Left ventricle myocardium inferior (tissue), 1 donor: ENCODE measurements at places on chromosomes 11 and 22.
A peak's percentile ranks its signal among the peaks of the same experiment; 100 is the strongest.

DNA sequence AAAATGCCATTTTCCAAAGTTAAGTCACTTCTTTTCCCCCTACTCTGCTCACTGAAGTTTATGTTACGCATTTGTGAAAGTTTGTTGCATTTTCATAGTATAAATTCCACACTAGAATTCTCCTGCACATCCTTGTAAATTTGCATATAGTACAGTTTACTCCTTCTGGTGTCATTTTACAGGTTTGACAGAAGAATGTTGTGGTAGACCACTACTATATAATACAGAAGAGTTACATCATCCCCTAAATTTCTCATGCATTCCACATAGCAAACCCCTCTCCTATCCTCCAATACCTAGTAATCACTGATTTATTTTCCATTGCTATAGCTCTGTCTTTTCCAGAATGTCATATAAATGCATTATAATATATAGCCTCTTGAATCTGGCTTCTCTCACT, 64.5 kb downstream of the CCDC73 start:
- H3K36me3 ChIP-seq, result no peaks in the 10 kb centered on the region
- H3K27me3 ChIP-seq, result no peaks in the 10 kb centered on the region
- no peak overlapping the region for H3K4me3 ChIP-seq

GRCh38 chr22:27228771-27229170, 571.4 kb downstream of the MIAT start:
- H3K4me3 ChIP-seq, result no peak overlapping the region
- H3K27ac ChIP-seq, result no peak overlapping the region
- DNase-seq, result no peak
- H3K4me1 ChIP-seq, result no peaks in the 10 kb centered on the region
- H3K36me3 ChIP-seq, result no peaks in the 10 kb centered on the region

- H3K27ac ChIP-seq, result peak overlapping the region; percentile 86
- no peaks in the 10 kb centered on the region for H3K27me3 ChIP-seq
- H3K4me3 ChIP-seq, result no peak overlapping the region
Measured at GRCh38 chr11:20110908-20111669, 49.2 kb downstream of the DBX1 start.

DNA sequence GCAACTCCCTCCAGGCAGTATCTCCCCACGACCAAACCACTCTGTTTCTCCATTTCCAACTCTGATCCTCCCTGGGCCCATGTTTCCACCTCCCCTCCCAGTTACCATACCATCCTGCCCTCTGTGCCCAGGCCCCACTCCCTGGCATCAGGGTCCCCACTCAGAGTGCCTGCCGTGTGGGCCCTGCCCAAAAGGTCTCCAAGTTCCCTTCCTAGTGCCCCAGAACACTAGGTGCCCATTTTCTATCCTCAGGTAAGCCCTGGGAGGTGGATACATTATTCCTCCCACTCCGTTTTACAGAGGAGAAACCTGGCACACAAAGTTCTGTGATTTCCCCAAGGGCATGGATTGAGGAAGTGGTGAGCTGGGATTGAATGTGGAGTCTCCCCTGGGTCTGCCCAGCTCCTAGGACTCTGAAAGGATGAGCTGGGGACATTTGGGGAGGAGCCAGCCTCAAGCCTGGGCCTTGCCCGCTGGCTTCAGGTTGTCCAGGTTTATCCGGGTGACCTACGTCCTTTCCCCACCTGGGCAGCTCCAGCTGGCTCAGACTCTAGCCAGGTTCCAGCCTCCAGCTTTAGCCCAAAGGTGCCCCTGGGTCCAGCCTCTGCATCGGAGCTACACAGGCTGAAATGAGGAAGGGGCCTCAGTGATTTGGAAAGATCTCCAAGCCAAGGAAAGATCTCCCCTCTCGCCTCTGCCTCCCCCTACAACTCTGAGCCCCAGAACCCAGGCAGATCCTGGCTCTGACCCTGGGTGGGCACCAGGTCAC, 2.2 kb upstream of the GSTT4 start:
- no peak overlapping the region for H3K4me3 ChIP-seq
- DNase-seq, result no peak
- H3K27me3 ChIP-seq, result no peaks in the 10 kb centered on the region
- peaks cover 34% of the 10 kb centered on the region for H3K4me1 ChIP-seq
- no peak overlapping the region for H3K27ac ChIP-seq

GRCh38 chr22:35435201-35435740, 35.3 kb downstream of the MCM5 start:
- no peak overlapping the region for H3K27ac ChIP-seq
- peaks cover 13% of the 10 kb centered on the region for H3K4me1 ChIP-seq
- H3K4me3 ChIP-seq, result no peak overlapping the region
- H3K36me3 ChIP-seq, result peaks cover 16% of the 10 kb centered on the region
- H3K27me3 ChIP-seq, result no peaks in the 10 kb centered on the region

DNA sequence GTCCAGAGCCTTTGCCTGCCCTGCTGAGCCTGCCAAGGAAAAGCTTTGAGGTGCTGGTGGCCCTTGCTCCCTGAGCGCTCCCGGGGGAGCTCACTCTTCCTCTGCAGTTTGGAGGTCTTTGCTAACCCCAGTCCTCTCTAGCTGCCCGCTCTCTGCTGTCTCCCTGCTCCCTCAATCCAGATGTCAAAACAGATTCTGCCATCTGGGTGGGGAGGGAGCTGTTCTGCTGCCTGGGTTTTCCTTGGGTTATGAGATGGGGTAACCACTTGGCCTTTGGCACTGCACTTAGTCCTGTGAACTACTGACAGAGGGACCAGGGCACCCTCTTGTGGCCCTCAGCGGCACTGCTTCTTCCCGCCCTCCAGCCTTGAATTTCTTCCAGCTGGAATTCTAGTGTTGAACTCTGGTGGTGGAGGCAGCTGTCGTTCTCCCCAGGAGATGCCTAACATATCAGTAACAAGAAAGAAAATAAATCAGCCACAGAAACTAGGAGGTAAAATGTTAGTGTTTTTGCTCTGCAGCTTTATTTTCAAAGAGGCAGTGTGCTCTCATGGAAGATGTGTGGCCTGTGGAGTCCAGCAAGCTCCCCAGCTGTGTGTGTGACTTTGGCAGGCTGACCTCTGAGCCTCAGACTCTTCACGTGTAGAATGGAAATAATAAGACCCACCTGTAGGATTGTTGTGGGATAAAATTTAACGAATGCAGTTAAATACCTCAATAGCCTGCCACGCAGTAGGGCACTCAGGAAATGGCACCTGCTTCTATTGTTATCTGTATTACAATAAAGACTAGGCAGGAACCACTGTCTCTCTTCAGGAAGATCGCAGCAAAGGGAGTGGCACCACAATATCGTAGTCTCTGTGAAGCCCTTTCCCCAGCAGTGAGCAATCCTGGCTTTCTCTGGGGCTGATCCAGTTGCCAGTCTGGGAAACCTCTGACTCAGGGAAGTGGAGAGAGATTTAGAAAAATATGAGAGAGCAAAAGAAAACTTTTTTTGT, 23.4 kb downstream of the ARFGAP2 start:
- no peak overlapping the region for H3K4me3 ChIP-seq
- peaks cover 5% of the 10 kb centered on the region for H3K36me3 ChIP-seq
- DNase-seq, result peak; percentile 81
- peak overlapping the region; percentile 20 for H3K27ac ChIP-seq
- no peaks in the 10 kb centered on the region for H3K27me3 ChIP-seq
- peaks cover 28% of the 10 kb centered on the region for H3K4me1 ChIP-seq

DNA sequence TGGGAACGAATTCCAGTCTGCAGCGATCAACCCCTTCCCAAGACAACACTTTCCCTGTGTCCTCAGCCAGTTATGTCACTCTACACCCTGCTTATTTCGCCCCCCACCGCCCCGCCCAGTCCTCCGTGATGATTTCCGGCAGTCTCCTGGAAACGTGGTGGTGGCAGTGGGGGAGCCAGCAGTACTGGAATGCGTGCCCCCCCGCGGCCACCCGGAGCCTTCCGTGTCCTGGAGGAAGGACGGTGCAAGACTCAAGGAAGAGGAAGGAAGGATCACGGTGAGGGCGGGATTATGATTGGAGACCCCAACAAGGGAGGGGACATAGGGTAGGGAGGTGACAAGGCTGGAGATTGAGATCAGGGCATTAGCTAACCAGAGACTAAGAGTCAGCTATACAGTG, 4.1 kb downstream of the ROBO3 start:
- DNase-seq, result no peak
- no peaks in the 10 kb centered on the region for H3K36me3 ChIP-seq
- peaks cover 50% of the 10 kb centered on the region for H3K4me1 ChIP-seq
- peaks cover 100% of the 10 kb centered on the region for H3K27me3 ChIP-seq

DNA sequence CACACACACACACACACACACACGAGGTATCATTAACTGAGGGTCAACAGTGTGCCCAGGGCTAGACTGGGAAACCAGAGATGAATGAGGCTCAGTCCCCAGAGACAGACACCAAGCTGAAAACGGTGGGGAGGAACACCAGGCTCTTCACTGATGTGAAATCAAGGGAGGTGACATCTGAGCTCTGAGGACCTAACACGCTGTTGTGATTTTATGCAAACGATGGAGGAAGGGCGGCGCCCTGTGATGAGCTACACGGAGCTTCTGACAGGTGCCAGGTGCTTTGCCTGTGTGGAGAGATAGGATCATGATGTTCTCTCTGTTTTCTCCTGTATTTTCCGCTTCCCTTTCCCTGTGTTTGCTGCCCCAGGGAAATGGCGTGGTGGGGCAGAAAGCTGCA, 6.5 kb upstream of the CYB5R3 start:
- H3K27ac ChIP-seq, result no peak overlapping the region
- H3K27me3 ChIP-seq, result no peaks in the 10 kb centered on the region
- H3K4me1 ChIP-seq, result no peaks in the 10 kb centered on the region
- DNase-seq, result no peak

GRCh38 chr11:128843198-128843785, 23.8 kb downstream of the KCNJ1 start:
- no peaks in the 10 kb centered on the region for H3K36me3 ChIP-seq
- H3K4me1 ChIP-seq, result peaks cover 16% of the 10 kb centered on the region
- H3K4me3 ChIP-seq, result no peak overlapping the region
- H3K27ac ChIP-seq, result peak overlapping the region; percentile 29

GRCh38 chr11:888310-889212, 22.0 kb downstream of the CHID1 start:
- no peaks in the 10 kb centered on the region for H3K27me3 ChIP-seq
- H3K36me3 ChIP-seq, result peaks cover 15% of the 10 kb centered on the region
- H3K27ac ChIP-seq, result no peak overlapping the region
- H3K4me3 ChIP-seq, result no peak overlapping the region
- DNase-seq, result no peak

- H3K27me3 ChIP-seq, result no peaks in the 10 kb centered on the region
- H3K36me3 ChIP-seq, result no peaks in the 10 kb centered on the region
- no peak for DNase-seq
- H3K4me1 ChIP-seq, result no peaks in the 10 kb centered on the region
- no peak overlapping the region for H3K4me3 ChIP-seq
Measured at GRCh38 chr11:110032957-110033570, 60.1 kb upstream of the ZC3H12C start.

DNA sequence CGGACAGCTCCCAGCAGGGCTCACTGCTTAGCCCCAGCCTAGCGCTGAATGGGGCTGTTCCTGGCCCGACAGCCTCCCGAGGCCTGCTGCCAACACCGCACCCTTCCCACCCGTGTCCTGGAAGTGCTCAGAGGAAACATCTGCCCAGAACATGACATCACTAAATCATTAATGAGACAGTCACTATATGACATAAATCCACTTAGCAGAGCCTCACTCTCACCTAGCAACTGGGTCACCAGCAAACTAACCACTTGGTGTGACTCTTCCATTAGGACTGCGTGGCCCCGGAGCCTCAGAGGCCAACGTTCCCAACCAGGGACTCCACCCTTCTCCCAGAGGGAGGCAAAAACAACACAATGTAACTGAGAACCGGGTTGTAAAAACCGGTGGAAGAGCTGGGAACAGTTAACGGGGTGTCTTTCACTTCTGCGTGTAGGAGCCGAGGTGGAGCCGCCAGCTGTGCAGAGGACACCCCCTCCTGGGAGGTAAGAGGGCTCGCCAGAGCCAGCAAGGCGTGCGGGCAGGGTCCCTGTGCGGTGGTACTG, 21.4 kb upstream of the PACSIN2 start:
- H3K4me1 ChIP-seq, result peaks cover 15% of the 10 kb centered on the region
- DNase-seq, result peak; percentile 75
- H3K4me3 ChIP-seq, result peak overlapping the region; percentile 43
- H3K36me3 ChIP-seq, result no peaks in the 10 kb centered on the region
- peak overlapping the region; percentile 65 for H3K27ac ChIP-seq
- no peaks in the 10 kb centered on the region for H3K27me3 ChIP-seq

- H3K27ac ChIP-seq, result no peak overlapping the region
- no peaks in the 10 kb centered on the region for H3K27me3 ChIP-seq
- peaks cover 64% of the 10 kb centered on the region for H3K36me3 ChIP-seq
Measured at GRCh38 chr22:36510966-36511881, 4.4 kb upstream of the FOXRED2 start.

- DNase-seq, result no peak
- peak overlapping the region; percentile 99 for H3K27ac ChIP-seq
- peaks cover 47% of the 10 kb centered on the region for H3K4me1 ChIP-seq
- H3K27me3 ChIP-seq, result no peaks in the 10 kb centered on the region
Measured at GRCh38 chr11:34050581-34051348, 766 bp upstream of the CAPRIN1 start.

- no peak overlapping the region for H3K27ac ChIP-seq
- peak overlapping the region; percentile 71 for H3K4me3 ChIP-seq
- DNase-seq, result no peak
Measured at GRCh38 chr22:21657020-21657359, 8.8 kb upstream of the PPIL2 start.

GRCh38 chr11:48124880-48125279, 91.7 kb upstream of the OR4B1 start:
- DNase-seq, result no peak
- H3K4me1 ChIP-seq, result no peaks in the 10 kb centered on the region
- peaks cover 12% of the 10 kb centered on the region for H3K36me3 ChIP-seq
- H3K27me3 ChIP-seq, result no peaks in the 10 kb centered on the region
- H3K4me3 ChIP-seq, result no peak overlapping the region
- no peak overlapping the region for H3K27ac ChIP-seq

DNA sequence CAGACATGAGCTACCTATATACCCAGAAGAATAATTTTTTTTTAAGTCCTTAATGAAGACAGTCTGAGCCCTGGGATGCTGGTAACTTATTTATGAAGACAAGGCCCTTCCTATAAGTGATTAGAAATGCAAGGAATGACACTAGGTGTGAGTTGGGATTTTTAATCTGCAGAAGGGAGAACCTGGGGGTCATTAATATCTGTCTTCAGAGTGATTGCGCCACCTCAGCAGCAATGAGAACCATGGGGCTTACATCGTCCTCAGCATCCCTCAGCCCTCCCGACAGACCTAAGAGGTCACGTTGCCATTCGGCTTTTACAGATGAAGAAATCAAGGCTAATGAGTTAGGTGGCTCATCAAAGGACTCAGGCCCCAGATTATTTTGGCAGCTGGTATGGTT, 55.6 kb downstream of the MCM5 start:
- no peak overlapping the region for H3K27ac ChIP-seq
- H3K4me3 ChIP-seq, result no peak overlapping the region
- no peak for DNase-seq

- peak overlapping the region; percentile 83 for H3K27ac ChIP-seq
- no peaks in the 10 kb centered on the region for H3K36me3 ChIP-seq
- H3K4me1 ChIP-seq, result peaks cover 20% of the 10 kb centered on the region
Measured at GRCh38 chr11:68002938-68003845, 705 bp downstream of the UNC93B1 start.
